ENCODE measurements at places on chromosomes 2 and 18.

DNA sequence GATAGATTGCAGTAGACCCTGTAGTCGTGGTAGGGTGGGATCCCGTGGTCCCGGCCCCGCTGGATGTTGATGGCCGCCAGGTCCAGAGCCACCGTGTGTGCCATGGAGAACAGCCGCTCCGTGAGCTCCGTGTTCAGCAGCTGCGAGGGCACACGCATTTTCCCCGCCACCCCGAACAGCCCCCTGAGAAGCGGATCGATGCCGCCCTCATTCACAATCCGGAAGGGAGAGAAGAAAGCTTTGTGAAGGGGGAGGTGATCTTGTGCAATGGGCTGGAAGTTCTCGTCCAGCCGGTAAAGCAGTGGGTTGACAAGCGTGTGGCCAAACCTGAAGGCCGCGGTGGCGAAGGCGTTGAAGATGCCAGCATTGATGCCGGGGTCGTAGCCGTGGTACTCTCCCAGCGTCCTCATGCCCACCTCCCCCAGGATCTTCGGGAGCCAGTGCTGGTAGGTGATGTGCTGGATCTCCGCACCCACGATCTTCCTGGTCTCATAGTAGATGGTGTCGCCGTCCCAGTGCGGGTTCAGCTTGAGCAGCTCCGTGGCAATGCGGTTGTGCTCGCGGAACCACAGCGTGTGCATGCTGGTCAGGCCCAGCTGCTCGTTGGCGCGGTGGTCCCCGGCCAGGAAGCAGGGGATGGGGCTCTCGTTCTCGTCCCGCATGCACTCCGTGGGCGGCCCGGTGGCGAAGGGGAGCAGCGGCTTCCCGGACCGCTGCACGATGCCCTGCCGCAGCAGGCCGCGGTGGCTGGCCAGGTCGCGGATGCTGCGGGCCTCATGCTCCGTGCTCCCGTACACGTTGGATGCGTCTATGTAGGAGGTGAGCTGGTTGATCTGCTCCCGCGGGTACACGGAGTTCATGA lies 95.8 kb downstream of the PXDN start:
- no peak for DNase-seq

DNA sequence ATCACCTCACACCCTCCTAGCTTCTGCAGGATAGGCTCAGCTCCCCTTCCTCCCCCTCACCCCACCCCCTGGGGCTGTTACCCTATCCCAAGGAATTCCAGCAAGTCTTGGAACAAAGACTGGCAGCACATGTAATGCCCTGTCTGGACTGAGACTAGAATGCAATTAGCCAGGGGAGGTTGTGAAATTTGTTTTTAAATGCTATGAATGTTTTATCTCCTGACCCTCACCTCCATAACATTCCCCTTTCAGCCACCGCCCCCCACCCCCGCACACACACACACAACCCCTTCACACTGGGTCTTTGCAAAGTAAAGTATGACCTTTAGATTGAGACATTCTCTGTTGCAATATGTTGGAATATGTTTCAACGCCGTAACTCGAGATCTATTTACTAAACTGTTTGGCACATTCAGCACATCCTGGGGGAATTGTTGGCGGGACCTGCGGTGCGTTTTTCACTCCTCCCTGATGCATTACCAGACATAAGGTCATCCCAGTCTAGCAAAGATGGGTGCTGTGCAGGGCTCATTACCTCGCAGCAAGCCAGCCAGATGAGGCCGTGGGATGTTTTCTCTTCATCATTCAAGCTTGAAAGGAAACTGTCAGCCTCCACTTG lies 290.7 kb upstream of the SLC14A2 start:
- no peak for DNase-seq

- DNase-seq, result no peak
These were observed 35.2 kb downstream of the MTERF4 start for GRCh38 chr2:241066893-241067341.

- no peak for DNase-seq
These were observed 14.9 kb upstream of the ITPRID2 start for GRCh38 chr2:181876614-181877063.

DNA sequence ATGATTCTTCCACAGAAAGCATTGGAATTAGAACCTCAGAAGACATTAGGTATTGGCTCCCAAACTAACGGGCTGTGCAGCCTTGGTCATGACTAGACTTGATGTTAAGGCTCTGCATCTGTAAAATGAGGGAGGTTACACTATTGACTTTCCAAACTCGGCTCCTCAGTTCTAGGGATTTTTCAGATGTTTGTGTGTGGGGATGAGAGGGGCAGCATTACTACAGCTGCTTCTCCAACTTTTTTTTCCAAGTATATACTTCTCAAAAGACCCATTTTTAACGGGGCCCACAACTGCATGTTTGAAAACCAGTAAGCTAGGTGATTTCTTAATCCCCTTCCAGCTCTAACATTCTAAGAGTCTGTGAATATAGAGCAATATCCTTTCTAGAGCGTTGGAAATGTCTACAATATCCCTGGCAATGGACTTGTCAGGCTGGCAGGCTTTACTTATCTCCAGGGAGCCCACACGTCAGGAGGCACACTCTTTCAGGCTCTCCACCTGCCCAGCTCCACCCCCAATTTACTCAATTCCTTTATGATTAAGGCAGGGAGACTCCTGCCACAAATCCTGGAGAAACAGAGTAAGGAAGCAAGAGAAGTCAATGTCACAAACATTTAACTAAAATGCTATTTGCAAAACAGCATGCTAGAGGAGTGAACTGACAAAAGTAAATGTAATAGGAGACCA lies 844 bp upstream of the MPV17 start:
- DNase-seq, result no peak

GRCh38 chr2:19806131-19806530 lies 95.7 kb downstream of the TTC32 start:
- DNase-seq, result no peak

DNA sequence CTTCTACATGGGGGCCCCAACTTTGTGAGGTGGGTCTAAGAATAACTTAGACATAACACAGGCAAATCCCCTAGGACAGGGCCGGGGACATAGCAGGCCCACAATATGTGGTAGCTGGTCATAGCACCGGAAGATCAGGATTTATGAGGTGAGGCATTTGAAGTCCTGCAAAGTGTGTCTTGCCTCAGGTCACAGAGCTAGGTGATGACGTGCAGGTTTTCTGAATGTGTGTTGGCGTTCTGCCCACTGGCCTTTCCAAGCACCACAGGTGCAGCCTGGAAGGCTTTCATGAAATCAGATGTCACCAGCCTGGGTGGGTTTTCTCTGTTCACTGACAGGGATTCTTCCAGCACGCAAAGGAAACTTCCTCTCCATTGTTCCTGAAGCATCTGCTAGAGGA lies 119.1 kb downstream of the LRATD1 start:
- no peak for DNase-seq

- no peak for DNase-seq
These were observed 13.1 kb downstream of the ARMC9 start for GRCh38 chr2:231211486-231211885.

DNA sequence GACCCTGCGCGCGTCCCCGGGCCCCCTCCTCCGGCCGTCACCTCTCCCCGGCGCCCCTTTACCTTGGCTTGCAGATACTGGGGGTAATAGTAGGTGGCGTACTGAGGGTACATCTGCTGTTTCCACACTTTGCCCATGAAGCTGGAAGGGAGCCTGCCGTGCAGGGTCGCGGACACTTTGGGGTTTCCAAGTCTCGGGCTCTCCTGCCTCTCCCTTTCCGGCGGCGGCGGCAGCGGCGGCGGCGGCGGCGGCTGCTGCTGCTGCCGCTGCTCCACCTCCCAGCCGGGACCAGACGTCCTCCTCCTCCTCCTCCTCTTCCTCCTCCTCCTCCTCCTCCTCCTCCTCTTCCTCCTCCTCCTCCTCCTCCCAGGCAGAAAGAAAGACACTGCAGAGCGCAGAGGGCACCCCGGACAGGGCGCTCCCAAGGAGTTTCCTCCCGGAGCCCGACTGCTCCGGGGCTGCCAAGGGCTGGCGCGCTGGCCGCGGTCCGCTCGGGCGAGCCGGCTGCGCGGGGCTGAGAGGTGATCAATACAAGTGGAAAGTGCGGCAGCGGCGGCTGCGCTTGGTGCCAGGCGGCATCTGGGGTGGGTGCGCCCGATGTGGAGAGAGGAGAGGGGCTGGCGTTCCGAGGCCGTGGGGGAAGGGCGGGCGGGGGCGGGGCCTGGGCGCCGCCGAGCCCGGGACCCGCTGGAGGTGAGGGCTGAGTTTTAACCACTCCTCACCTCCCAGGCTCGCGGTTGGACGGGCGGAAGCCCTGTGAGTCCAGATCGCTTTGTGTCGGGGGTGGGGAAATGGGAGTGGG lies at the start of gene RBMS1:
RBMS1 (minus strand) TSS at position 581 of the 802 bp plus-strand sequence; CDS start at position 137, 444 bp downstream.
- no peak for DNase-seq

DNA sequence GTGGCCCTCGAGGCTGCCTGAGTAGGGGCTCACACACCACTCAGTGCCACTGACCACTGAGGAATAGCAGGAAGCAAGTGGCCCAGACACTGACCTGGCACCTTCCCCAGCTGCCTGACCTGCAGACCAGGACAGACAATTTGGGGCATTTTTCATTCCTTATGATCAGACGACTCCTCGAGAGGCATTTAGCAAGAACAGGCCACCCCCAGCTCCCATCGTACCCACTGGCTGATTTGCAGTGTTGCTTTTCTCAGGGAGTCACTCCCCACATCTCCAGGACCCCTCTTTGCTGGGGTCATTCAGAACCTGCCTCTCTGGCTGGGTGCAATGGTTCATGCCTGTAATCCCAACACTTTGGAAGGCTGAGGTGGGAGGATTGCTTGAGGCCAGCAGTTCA lies 185.7 kb downstream of the HAUS1 start:
- DNase-seq, result no peak

GRCh38 chr2:238108423-238109183 lies 8.5 kb downstream of the ESPNL start:
- DNase-seq, result peak; percentile 81

GRCh38 chr18:29147944-29148343 lies 971.0 kb upstream of the CDH2 start:
- DNase-seq, result no peak

GRCh38 chr2:12778811-12779579 lies 62.3 kb downstream of the TRIB2 start:
- no peak for DNase-seq

DNA sequence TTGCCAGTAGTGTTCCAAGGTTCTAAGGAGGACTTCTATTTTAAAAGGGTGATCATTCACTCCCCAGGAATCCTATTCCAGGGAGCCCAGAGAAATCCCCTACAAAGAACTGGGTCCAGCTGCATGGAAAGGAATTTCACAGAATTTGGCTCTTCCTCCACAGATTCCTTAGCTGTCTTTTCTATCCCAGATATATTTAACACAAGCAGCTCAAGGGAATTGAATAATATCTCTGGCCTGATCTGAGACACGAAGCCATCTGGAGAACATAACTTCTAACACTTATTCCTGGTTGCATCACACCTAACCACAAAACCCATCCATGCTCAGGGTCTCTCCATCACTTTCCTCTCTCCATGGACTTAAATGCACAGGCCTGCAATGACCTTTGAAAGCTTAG lies 306.7 kb upstream of the ACVR2A start:
- no peak for DNase-seq

DNA sequence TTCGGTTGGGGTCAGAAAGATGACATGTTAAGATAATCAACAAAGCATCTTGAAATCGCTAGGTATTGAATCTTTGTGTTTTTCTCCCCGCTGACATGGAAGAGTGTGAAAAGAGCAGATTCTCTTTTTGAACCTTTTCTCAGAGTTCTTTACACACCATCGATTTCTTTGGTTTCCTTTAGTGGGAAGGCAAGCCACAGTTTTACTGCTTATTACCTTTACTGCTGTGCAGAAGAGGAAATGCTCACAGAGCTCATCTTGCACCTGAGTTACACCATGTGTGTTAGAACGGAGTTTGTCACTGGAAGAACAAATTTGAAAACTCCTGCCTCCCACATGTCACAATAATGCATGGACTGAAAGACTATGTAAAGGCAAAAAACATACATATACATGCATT lies 45.3 kb upstream of the PDK1 start:
- DNase-seq, result no peak

DNA sequence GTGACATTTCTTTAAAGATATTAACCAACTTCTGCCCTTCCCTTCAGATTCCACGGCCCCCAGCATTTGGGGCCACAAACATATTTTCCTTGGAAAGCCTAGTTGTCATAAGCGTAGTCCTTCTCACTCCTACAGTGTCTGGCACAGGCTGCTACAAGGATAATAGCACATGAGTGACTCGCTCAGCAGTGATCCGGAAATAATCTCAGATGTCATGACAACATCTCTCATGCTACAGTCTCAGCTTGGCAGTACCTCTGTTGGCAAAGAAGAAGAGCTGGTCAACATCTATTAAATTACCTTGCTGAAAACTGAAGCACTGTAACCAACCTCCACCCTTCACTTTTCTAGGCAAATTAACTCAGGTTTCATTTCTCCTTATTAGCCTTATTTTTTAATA lies 351.7 kb downstream of the RAD51AP2 start:
- DNase-seq, result no peak

- DNase-seq, result no peak
These were observed 256.7 kb upstream of the FN1 start for GRCh38 chr2:215692387-215693079.

- no peak for DNase-seq
These were observed 94.1 kb downstream of the UBE2E3 start for GRCh38 chr2:181074457-181074856.

DNA sequence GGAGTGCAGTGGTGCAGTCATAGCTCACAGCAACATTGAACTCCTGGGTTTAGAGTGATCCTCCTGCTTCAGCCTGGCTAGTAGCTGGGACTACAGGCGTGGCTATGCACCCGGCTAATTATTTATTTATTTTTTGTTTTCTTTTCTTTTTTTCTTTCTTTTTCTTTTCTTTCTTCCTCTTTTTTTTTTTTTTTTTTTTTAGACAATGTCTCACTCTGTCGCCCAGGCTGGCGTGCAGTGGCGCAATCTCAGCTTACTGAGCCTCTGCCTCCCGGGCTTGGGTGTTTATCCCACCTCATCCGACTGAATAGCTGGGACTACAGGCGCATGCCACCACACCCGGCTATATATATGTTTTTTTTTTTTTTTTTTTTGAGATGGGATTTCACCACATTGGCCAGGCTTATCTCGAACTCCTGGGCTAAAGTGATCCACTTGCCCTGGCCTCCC lies 1.4 kb upstream of the ANXA4 start:
- DNase-seq, result no peak

GRCh38 chr2:145199042-145199441 lies 679.1 kb upstream of the ZEB2 start:
- no peak for DNase-seq

GRCh38 chr2:46776687-46777327 lies 138.8 kb downstream of the MCFD2 start:
- DNase-seq, result peak; percentile 63

GRCh38 chr2:176479961-176480360 lies 210.7 kb downstream of the MTX2 start:
- no peak for DNase-seq

Data from GM12865 (cell line).